Daoy (cell line): ENCODE measurements at places on chromosomes 4 and X.

DNA sequence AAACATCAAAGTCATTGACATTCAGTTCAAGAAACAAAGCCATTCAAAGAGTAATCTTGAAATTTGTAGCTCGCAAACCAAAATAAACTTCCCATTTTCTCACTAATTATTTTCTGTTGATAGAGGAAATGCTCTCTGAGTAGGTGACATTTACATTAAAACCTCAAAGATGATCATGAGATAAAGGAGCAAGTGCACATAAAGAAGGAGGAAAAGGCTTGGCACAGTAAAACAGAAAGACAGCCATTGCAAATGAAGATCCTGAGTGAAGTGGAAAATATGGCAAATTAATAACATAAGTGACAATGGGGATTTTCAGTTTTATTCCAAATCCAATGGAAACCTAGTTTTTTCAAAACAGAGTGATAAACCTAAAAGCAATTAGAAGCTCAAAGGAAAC lies 2320.8 kb downstream of the ARAP2 start:
- DNase-seq, result no peak

DNA sequence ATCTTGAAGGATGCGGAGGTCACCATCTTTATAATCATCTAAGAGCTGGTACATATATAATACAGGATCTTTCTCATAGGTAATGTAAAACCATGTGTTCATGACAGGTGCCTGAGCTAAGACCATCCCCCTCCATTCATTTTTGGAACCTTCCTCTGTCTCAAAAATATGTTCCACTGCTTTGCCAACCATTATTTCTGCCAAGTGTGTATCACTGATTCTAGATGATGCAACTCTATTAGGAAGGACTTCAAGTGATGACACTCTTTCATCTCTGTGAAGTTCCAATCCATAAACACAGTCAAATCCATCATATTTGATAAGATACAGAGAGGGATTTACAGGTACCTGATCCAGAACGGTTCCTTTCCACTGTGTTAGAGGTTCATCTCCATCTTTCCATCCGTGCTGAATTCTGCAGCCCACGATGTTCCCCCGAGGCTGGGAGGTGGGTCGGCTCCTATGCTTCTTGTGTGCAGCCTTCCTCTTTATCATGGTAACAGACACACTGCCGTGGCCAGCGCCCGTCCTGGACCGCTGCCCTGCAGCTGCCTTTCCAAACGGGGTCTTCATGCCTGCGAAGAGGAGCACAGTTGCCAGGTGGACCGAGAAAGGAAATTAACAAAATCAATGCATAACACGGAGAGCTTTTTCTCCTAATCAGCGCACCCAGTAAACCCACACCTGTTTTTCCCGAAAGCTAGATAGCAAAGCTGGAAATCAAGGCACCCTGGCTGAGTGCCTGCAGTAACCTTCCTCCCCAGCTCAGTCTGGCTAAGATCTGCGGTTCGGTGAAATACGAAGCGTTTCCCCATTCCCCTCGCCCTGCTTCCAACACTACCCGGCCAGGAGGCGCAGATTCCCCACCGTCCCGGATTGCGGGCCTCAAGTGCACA lies 718 bp downstream of the SPIN3 start:
- DNase-seq, result no peak

DNA sequence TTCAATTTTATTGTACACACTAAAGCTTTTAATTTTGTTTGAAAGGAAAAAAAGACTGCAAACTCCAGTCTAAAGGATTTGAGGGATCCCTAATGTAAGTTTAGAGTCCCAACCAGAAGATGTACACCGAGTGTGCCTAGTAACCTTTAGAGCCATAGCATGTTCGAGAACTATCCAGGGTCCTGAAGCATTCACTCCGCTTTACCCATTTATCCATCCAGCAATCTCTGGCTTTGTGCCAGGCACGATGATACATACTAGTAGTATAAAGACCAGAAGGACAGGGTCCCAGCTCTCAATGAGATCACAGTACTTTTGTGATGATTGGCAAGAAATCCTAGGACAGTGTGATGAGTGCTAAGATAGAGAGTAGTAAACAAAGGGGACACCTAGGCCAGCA lies 168.7 kb downstream of the STK32B start:
- DNase-seq, result peak; percentile 52

DNA sequence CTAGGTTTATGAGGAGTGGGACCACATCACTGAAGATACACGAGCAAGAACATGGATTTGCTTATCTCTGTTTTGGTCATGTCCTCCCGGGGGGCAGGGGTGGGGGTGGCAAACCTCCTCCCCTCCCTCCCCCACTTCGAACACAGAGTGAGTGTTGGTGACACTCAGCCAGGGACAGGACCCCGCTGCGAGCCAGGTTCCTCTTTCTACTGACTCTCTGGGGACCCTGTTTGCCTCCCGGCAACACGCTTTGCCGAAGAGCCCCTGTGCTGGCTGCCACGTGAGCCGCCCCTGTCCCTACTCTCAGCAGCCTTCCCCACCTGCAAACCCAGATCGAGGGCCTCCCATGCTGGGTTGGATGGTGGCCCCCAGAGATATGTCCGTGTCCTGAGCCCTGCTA lies 34.7 kb downstream of the P2RY8 start:
- no peak for DNase-seq

GRCh38 chrX:48909703-48910294 lies 1.6 kb downstream of the SLC35A2 start:
- DNase-seq, result no peak
